GM12878 (cell line): ENCODE measurements at places on chromosomes 16 and 17.

DNA sequence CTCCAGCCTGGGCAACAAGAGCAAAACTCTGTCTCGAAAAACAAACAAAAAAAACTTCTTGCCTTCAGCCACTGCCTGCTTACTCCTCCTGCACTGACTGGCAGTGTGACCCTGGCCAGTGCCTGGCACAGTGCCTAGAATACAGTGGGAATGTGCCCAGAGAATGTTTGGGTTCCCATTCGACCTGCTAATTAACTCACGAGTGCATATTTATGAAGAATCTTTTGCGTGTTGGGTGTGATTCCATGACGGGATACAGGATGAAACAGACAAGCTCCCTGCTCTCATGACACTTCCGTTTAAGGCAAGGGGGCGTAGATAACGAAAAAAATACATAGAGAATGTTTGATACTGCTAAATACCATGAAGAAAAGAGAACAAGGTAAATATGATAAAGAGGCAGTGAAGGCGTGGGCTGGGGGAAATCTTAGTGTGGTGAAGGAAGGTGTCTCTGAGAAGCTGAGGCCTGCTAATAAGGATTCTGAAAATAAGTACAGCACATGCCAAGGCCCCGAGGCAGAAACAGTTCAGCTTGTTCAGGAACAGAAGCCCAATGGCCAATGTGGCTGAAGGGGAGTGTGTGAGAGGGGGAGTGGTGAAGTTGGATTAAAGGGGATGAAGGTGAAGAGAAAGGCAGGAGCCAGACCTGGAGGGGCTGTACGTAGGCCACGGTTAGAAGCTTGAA is 4.3 kb downstream of the ABI3 start:
- no peak for DNase-seq

- DNase-seq, result no peak
Observed at GRCh38 chr17:13940858-13941665, 128.2 kb upstream of the COX10 start.

GRCh38 chr17:55295411-55296170 is 30.8 kb downstream of the HLF start:
- DNase-seq, result no peak

GRCh38 chr16:1431497-1432270 is 806 bp downstream of the PERCC1 start:
- no peak for DNase-seq

GRCh38 chr16:79703066-79703465 is 102.5 kb upstream of the MAF start:
- no peak for DNase-seq

GRCh38 chr17:61570118-61570517 is 20.9 kb downstream of the NACA2 start:
- DNase-seq, result no peak

DNA sequence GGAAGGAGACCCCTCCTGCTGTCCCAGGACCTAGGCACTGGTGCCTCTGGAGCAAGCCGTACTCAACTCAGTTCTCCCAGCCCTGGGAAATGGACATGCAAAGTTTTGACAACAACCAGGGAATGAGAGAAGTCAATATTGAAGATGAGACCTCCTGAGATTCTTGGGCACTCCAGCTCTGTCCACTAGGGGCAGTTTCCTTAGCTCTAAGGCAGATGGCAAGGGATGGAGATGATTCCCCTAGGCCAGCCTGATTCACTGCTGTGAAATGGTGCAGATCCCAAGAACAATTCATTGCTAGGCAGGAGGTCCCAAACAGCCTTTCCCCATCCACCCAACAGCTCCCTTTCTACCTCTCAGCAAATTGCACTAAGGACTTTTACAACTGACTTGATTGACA is 20.5 kb upstream of the SDR42E2 start:
- no peak for DNase-seq

- DNase-seq, result no peak
Observed at GRCh38 chr17:48989100-48989499, 8.1 kb upstream of the IGF2BP1 start.

- no peak for DNase-seq
Observed at GRCh38 chr16:80303691-80304090, 237.1 kb upstream of the DYNLRB2 start.

DNA sequence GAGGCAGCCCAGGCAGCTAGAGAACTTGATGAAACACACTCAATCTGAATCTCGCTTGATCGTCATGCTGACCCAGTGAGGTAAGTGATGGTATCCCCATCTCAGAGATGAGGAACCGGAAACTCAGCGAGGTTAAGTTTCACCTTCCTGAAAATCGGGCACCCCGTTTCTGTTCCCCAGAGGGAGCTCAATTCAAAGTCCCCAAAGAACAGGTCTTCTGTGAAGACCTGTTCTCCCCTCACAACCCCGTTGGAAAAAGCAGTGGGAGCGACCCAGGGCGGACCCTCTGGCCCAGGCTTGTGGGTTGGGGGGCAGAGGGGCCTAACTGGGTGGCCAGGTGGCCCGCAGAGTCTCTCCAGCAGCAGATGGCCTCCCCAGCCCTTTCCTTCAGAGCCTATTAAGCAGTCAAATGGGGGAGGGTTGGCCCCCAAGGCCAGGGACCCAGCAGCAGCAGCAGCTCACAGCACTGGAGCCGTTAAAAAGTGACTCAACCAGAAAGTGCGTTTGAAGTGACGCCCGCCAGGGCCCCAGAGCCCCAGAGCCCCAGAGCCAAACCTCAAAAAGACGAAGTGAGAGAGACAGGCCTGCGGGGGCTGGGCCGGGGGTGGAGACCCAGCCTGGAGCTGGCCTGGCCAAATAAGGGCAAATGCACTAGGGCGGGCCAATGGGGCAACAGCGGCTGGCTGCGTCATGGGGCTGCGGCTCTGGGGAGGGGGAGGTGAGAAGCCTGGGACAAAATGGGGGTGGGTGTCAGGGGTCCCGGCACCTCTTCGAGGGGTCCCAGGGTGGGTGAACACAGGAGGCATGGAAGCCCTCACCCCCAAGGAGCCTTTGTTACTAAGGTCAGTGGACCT is 9.2 kb upstream of the TSPOAP1 start:
- peak; percentile 90 for DNase-seq

DNA sequence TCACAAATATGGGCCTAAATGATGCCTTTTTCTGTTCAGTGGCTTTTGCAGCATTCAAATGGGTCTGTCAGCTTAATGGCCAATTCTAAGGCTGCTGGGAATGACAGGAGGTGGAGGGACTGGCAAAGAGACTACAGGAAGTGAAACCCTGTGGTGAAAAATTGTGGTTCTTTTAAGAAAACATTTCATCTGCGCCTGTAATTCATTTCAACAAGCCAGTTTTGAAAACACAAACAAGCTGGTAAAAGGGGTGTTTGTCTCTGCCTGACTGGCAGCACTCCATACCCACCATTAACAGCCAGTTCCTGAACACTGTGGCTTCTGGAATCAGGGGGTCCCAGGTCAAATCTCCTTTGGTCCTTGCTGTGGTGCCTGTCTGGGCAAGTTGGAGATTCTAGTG is 3.6 kb upstream of the KDM8 start:
- peak; percentile 73 for DNase-seq

DNA sequence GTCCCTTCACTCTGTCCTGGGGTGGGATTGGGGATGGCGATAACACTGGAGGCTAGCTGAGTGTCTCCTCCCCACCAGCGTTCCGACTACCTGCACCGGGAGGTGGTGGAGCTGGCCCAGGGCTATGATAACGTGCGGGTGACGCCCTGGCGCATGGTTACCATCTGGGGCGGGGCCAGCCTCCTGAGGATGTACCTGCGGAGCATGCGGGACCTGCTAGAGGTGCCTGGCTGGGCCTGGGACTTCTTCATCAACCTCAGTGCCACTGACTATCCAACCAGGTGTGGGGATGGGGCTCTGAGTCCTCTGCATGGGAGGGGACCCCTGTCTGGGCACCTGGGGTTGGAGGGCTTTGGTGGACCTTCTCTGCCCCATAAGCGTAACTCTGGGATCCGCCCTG is 8.8 kb downstream of the XYLT2 start:
- no peak for DNase-seq

DNA sequence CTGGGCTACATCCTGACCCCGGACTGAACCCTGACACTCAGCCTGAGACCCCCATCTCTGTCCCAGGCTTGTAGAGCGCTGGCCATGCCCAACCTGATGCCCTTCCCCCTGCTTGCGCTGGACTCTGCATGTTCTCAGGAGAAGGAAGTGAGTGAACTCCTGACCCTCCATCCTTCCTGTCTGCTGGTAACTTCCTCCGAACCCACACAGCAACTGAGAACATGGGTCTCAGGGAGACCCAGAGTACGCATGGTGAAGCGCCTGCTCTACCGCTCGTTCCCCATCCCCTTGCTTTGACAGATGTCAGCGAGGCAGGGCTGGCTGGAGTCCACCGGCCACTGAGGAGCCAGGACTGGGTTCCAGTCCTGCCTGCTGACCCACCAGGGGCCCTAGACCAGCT is 6.1 kb downstream of the CAMKK1 start:
- DNase-seq, result no peak

DNA sequence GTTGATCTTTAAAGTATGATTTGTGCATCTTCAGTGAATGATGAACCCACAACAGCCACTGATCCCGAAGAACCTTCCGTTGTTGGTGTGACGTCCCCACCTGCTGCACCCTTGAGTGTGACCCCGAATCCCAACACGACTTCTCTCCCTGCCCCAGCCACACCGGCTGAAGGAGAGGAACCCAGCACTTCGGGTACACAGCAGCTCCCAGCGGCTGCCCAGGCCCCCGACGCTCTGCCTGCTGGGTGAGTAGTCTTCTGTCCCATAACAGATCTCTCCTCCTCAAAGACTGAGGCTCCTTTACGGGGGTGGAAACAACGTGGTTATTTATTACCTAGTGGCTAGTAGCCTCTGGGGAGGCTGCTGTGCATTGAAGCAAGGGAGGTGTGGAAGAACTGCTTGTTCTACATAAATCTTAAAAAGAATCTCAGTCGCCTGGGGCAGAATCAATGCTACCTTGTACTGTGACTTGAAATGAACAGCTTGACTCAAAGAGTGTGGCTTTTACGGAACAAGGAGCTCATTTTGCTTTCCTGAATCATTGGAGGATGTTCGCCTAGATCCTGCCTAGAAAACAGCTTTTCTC is 63.0 kb upstream of the CLEC18A start:
- DNase-seq, result peak; percentile 2

DNA sequence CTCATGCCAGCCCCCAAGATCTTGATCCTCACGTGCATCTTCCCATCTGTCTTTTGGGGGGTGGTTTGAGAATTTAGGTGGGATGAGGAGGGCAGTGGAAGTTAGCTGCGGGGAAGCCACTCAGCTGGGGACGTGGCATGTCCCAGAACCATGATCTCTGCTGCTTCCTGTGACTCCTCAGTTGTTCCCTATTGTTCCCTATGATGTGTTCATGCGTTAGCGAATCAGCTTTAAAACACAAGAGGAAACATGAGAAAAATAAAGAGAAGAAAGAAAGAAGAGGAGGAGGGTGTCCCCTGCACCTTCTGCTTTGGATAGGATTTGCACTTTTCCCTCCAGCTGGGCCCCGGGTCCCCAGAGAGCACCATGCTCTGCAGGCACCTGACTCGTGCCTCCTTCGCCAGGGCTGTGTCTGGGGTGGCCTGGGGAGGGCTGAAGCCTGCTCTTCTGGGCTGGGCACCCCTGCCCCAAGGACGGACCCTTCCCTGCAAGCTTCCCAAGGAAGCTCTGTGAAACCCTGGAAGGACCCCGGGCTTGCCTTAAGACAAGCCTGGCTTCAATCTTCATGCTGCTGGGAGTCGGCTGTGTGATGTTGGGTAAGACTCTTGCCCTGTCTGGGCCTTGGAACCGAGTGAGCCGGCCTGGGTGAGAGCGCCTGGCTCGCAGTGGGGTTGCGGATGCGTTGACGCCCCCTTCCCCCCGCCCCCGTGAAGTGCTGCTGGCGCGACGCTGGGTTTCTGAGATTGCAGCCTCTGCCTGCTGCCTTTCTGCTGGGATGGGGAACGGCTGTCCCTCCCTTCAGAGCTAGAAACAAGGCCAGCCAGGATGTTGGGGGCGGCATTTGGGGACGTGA is 62.8 kb upstream of the CIBAR2 start:
- DNase-seq, result no peak

DNA sequence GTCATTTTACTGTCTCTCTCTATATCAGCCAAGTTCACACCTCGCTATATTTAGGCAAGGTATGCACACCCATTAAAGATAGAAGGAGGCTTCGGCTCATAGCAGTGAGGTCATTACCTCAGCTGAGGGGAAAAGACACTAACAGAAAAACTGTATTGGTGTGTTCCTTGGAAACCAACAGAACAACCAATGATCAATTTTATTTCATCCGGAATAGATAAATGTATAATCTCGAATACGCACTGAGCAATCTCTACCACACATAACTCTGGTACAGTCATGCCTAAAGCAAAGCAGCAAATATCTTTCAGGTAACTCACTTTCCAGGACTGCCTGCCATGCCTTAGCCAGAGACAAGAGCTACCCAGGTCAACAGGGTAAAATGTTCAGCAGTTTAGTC is 109.9 kb upstream of the CORO6 start:
- DNase-seq, result no peak

DNA sequence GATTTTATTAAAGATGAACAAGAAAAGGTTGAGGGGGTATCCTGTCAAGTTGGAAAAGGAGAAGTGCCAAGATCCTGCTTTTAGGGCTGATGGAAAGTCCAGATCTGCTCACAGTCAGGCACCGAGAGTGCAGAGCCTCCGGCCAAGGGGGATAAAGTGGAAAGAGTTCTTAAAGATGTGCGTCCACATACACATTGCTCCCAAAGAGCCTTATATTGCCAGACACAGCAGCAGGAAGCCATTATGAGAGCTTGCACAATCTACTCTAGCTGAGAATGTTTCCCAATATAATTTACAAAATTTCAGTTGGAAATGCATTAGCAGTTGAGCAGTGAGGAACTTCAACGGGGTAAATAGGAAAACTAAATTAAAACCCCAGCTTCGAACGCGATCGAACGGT is 95.6 kb downstream of the SALL1 start:
- DNase-seq, result no peak

- DNase-seq, result no peak
Observed at GRCh38 chr17:72457712-72458111, 336.9 kb downstream of the SOX9 start.

- DNase-seq, result no peak
Observed at GRCh38 chr17:65345261-65346005, 208.3 kb downstream of the RGS9 start.

GRCh38 chr17:50536683-50537646 is 4.4 kb downstream of the EPN3 start:
- no peak for DNase-seq

- no peak for DNase-seq
Observed at GRCh38 chr16:58031016-58031800, 5.7 kb downstream of the MMP15 start.

GRCh38 chr17:7951143-7951792 is 19.3 kb downstream of the CNTROB start:
- DNase-seq, result peak; percentile 45

- DNase-seq, result no peak
Observed at GRCh38 chr16:1776991-1777374, 4.0 kb upstream of the MRPS34 start.

DNA sequence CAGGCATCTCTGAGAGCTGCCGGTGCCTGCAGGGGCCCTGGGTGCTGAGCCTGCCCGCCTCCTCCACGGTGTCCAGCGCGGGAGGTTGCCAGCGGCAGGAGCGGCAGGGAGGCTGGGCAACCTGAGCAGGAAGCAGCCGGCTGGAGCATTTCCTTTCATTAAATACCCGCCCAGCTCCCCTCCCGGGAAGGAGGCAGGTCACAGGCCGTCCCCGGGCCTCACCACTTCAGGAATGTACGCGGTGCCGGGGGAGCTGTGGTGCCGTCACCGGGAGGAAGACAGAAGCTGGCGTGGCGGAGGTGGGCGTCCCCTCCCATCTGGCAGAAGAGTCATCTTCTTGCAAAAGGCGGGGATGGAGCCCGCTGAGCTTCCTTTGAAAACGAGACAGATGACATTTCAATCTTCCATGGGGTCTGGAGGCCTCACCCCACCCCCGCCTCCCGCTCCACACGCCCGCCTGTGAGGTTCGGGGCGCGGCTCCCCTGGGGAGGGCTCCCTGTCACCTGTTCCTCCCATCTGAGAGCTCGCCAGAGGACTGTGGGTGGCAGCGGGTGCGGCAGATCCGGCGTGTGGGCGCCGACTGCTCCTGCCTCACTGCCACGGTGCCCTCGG is 16.0 kb downstream of the SOX8 start:
- DNase-seq, result no peak
